ENCODE measurements at places on chromosomes 12 and 14.

GRCh38 chr14:49424436-49425331 lies 161.5 kb downstream of the RPS29 start:
- no peak for DNase-seq

DNA sequence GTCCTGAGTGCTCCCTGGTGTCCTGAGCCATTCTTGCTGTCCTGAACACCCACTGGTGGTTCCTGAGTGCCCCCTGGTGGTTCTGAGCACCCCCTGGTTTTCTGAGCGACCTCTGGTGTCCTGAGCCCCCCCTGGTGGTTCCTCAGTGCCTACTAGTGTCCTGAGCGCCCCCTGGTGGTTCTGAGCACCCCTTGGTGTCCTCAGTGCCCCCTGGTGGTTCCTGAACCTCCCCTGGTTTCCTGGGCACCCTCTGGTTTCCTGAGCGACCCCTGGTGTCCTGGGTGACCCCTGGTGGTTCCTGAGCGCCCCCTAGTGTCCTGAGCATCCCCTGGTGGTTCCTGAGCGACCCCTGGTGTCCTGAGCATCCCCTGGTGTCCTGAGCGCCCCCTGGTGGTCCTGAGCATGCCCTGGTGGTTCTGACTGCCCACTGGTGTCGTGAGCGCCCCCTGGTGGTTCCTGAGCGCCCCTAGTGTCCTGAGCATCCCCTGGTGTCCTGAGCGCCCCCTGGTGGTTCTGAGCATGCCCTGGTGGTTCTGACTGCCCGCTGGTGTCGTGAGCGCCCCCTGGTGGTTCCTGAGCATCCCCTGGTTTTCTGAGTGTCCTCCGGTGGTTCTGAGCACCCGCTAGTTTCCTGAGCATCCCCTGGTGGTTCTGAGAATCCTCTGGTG lies 473.1 kb downstream of the TMEM121 start:
- no peak for DNase-seq

GRCh38 chr12:58833853-58834252 lies 86.5 kb downstream of the LRIG3 start:
- DNase-seq, result no peak

- no peak for DNase-seq
Observed at GRCh38 chr12:30582943-30583342, 112.7 kb downstream of the IPO8 start.

DNA sequence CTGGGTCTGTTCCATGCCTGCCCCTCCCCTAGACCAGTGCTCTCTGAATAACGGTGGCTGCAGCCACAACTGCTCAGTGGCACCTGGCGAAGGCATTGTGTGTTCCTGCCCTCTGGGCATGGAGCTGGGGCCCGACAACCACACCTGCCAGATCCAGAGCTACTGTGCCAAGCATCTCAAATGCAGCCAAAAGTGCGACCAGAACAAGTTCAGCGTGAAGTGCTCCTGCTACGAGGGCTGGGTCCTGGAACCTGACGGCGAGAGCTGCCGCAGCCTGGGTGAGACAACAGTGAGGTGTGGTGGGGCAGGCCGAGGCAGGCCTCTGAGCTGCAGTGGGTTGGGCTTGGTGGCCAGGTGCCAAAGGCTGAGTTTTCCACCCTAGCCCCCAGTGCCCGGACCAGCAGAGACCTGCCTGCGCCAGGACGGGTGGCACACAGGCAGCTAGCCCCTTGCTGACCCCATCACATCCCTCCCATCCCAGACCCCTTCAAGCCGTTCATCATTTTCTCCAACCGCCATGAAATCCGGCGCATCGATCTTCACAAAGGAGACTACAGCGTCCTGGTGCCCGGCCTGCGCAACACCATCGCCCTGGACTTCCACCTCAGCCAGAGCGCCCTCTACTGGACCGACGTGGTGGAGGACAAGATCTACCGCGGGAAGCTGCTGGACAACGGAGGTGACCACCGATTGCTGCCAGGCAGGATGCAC lies 28.2 kb upstream of the LRP1-AS start:
- DNase-seq, result no peak

DNA sequence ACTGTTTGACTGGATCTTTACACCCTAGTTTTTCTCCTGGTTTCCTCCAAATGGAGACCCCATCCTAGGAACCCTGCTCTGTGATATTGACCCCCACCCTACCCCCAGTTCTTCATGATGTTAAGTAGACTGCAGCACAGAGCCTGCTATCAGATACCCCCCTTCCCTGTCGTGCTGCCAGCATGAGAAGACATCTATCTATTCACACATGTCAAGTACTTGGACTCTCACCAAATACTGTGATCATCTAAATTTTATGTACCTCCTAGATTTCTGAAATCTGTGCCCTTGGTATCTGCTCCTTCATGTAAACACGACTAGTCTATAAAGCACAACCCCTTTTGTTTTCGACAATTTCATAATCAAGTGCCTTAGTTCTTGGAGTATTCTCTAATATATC lies 38.9 kb downstream of the FERMT2 start:
- DNase-seq, result no peak

GRCh38 chr12:87383680-87384079 lies 645.5 kb downstream of the C12orf50 start:
- no peak for DNase-seq
